ENCODE measurements at places on chromosomes 1 and 21.

GRCh38 chr1:106879538-106879937 lies 176.9 kb upstream of the PRMT6 start:
- DNase-seq, result peak; percentile 82

DNA sequence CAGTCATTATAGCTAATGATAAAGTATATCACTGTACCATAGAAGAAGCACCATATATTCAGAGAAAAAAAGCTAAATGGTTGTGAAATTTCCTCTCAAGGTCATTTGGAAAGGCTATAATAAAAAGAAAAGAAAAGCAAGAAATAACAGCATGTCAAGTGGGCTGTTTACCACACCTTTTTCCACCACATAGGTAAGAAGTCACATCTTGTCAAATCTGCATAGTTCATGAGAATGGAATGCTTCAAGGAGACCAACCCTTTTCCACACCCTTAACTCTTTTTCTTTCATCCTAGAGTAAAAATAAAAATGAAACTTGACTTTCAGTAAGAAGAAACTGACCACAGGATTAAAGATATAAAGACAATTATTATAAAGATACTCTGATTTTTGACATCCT lies 91.2 kb downstream of the ATP6V1G3 start:
- no peak for DNase-seq

DNA sequence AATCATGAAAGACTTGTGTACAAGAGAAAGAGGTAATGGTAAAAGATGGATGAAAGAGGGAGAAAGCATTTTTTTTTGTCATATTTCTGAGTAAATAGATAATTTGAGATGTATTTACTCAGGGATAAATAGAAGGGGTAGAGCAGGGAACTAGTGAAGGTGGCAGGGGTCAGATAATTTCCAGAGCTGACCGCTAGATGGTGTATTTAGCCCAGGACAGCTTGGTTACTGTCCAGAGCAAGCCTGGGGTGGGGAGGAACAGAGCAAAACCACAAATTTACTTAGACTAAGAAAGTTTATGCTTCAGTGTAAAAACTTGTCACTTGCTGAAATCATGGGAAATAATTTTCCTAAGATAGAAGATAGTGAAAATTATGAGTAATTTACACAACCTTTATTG lies 91.5 kb downstream of the XCL2 start:
- no peak for DNase-seq

DNA sequence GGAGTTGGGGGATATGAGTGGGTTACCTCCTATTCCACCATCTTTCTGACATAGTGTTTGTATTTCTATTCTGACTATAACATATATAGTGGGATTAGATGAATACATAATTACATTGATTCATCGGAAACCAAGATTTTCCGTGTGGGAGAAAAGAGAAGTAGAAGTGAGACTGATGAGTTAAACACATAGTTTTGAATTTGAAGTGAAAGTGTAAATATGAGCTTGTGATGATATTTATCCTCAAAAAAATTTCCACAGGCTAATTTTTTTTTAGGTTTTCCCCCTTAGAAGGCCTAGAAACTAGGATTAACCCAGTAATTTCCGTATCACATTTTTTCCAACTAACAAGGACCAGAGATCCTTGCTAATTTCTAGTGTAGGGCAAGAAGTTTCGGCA lies 6.9 kb downstream of the CD1B start:
- DNase-seq, result no peak

GRCh38 chr1:59769736-59770095 lies 45.0 kb upstream of the HOOK1 start:
- DNase-seq, result no peak

- DNase-seq, result no peak
Measured at GRCh38 chr1:109025694-109026093, 16.2 kb downstream of the WDR47 start.

DNA sequence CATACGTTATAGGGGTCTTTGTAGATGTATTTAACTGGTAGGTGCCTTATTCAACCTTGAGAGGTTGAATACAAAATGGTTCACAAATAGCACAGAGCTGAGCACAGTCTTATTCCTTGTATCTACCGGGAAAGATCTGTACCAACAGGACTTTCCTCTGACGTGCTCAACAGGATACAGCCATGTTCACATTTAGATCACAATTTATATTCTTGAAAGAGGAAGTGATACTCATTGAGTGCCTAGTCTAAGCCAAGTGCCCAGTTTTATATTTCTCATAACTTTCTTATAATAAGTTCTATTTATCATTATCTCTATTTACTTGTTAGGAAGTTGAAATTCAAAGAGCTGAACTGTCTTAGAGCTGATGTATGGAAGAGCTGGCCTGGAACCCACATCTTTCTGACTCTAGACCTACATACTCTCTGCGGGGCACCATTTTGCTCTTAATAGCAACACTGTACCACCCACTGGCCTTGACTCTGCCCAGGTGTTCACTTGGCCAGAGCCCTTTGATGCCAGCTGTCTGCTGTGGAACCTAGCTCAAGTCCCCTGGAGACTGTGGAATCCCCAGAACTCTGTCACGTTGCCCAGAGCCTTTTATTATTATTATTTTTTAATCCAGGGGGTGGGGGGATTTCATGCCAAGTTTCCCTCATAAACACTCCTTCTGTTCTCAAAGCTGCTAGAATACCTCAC lies 156.2 kb downstream of the TPR start:
- no peak for DNase-seq

All from upper lobe of left lung (tissue), 6 donors.